Naive thymus-derived CD8-positive, alpha-beta T cell (primary cell): ENCODE measurements at places on chromosomes 7 and 10. TPM values are rescaled to one million over a fixed set of nuclear protein-coding genes. Genes with fewer than 3 reads are reported as not detected.

DNA sequence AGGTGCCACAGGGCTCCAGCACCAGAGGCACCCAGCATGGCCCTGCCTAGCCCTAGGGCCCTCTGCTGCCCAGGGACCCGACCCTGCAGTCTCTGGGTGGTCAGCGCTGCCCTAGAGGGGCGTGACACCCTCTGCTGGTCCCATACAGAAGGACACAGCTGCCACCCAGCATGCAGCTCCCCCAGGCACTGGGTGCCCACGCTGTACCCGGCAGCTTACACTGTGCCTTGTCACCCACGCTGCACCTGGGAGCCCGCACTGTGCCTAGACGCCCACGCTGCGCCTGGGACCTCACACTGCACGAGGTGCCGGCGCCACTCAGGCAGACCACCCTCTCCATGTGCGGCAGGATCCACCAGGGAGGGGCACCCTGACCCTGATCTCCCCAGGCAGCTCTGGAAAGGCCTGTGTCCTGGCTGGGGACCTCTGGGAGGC lies 55.2 kb downstream of the PWWP2B start:
- peak; percentile 32 for DNase-seq

DNA sequence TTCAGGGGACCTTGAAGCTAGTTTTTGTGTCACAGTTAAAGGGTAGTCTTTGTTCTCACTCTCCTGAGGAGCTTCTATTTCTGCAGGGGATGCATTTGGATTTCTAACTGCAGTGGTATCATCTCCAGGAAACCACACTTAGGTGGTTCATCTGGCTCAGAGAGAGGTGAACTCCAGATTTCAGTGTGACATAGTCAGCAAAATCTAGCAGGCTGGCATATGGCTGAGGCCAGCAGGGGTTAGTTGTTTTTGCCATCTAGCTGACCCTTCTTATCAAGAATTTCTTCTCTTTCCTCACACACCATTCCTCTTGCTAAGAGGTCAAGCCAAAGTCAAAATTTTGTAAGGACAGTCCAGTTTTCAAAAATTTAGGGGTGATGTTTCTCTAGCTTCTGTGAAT lies 248.2 kb downstream of the REEP3 start:
- DNase-seq: no peak

GRCh38 chr7:114819616-114820362 lies 102.1 kb upstream of the MDFIC start:
- no peak for DNase-seq

DNA sequence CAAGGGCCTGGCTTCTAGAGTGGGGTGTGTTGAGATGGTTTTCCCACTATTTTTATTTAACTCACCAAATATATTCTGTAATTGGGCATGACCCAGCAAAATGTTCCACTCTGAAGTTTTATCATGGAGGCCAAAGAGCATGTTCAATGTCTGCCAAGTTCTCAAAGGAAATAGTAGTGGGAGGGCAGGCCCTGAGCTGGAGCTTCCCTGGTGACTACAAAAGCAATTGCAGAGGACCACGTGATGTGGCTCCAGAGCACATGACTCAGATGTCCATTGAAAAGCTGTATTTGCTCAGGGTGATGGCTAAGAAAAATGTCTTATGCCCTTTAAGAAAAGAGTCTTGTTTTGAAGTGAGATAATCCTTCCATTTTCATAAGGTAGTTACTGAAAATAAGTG lies 1024.8 kb downstream of the LRMDA start:
- no peak for DNase-seq

DNA sequence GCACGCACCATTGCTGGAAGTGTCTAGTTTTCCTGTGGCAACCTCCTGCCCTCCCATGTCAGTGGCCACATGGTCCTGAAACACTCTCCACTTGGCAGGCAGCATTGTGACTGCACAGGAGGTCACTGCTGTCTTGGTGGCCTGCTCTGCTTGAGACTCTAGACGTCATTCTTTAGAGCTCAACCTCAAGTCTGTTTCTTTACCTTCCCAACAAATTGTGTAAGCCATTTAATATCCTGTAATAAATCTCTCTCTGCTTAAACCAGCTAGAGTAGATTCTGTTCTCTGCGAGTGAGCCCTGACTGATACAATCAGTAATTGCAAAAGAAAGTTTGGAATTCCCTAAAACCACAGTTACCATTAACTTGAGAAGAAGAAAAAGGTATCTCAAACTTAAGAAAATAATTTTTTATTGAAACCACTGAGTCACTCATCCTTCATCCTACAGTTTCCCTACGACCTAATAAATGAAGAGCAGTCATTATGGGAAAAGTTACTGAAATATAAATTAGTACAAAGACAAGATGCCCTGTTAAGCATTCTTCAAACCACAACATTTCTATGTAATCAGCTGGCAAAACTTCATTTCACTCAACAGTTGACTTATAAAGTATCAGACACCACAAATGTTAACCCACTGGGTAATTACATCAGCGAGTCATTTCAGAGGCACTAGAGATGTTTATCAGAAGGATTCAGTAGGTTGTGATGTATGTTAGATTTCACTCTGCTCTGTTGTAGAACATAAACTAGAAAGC lies 18.0 kb downstream of the SLC25A13 start:
- DNase-seq: no peak

- no peak for DNase-seq
These were observed 137.6 kb downstream of the C10orf105 start for GRCh38 chr10:71582019-71582418.

- DNase-seq: no peak
These were observed 1126.4 kb upstream of the GHITM start for GRCh38 chr10:83012866-83013265.

DNA sequence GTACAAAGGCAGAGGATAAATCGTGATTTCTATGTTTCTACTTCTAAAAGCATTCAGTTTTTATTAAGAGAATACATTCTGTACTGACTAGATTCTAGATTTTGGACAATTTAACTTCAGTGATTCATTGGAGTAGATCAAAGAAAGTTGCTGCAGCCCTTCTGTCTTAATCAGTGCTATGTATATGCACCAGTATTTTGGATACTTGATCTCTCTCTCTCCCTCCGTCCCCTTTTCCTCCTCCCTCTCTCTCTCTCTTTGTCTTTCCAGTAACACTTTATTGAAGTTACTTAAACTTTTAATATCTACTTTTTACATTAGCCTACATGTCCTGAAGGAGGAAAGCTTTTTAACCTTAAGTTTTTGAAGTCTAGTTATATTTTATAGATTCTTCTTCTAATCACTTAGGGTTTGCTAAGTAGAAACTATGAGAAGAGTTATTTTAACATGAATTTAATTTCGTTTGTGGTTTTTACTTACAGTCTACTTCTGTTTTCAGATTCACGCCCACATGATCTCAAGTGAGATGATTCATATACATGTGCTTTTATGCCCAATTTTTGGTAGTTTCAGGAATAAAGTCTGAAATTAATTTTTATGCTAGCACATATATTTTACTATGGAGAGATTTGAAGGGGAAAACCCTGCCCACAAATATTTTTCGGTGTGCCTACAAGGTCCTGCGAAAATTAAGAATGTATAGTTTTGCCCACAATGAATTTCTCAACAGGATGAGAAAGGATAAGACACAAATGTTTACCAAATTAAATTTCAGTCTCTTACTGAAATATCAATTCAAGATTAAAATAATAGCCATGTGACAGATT lies 9.1 kb downstream of the MDFIC start:
- no peak for DNase-seq

- DNase-seq: no peak
These were observed 272.7 kb downstream of the GFRA1 start for GRCh38 chr10:116000151-116000842.

- no peak for DNase-seq
These were observed 3.9 kb downstream of the LRWD1 start for GRCh38 chr7:102468478-102469350.

DNA sequence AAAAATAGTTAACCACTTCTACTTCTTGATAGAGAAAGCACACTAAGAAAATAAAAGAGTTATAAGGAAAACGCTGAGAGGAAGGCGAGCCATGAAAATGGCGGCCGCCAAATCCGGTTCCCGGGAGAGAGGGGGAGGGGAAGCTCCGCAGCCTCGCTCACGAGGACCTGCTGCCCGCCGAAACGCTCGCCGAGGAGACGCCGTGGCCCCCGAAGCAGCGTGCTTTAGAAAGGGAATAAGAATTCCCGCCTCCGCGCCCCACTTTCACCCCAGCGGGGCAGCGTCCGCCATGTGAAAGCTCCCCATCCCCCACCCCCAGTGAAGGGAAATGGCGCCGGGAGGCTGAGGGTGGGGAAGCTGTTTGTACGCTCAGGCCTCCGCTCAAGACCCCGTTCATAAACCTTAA lies 505 bp downstream of the HNRNPA2B1 start:
- DNase-seq: peak; percentile 69

- DNase-seq: no peak
These were observed 20.3 kb downstream of the CELF2 start for GRCh38 chr10:11037991-11038390.

DNA sequence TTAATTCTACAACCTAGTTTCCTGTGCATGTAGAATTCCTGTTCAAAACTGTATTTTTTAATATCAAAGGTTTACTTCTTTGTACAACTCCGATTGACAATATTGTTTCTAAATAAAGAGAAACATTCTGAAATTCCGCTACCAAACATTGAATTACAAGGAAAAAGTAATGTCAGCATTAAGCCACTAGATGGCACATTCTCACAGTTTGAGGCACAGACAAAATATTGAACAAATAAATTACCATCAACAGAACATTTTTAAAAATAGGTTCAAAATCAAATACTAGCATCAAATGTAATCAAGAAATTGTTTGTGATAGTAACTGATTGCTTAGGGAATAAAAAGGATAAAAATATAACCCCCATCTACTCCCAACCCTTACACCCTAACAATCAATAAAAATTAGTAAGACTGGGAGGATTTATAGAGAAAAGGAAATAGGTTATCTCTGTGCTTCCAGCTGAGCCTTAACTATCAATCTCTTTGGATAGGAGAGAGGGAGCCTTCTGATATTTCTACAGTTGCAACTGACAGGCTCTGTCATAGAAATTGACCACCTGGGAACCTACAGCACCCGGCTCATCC lies 86.6 kb upstream of the C7orf33 start:
- no peak for DNase-seq

DNA sequence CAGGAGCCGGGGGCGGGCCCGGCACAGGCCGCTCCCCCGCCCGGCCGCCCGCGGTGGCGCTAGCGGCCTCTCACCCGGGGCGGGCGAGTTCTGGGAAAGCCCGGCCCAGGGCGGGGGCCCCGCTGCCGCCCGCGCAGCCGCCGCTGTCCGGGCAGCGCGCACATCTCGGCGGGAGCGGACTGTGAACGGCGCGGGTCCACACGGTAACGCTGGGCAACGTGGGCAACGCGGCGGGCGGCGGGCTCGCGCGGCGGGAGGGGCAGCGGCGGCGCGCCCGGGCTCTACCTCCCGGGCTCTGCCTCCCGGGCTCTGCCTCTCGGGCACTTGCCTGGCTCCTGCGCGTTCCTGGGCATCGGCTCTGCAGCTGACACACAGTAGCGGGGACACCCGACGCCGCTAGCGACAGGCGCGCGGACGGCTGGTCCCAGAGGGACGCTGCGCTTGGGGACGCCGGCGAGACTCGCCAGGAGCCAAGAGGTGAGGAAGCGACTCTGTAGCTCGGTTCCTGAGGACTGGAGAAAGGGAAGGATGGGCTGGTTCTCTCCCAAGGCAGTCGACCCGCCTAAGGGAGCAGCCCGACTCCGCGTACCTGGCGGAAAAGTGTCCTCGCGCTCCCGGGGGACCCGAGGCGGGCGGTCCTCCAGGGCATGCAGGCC lies at the start of gene PLCE1:
Gene PLCE1 (plus strand): TSS at position 150 of the 656 bp plus-strand sequence. CDS start 37,116 bp downstream, outside the sequence.
- no peak for DNase-seq

- DNase-seq: no peak
These were observed 86.5 kb downstream of the RELN start for GRCh38 chr7:103902917-103903316.

DNA sequence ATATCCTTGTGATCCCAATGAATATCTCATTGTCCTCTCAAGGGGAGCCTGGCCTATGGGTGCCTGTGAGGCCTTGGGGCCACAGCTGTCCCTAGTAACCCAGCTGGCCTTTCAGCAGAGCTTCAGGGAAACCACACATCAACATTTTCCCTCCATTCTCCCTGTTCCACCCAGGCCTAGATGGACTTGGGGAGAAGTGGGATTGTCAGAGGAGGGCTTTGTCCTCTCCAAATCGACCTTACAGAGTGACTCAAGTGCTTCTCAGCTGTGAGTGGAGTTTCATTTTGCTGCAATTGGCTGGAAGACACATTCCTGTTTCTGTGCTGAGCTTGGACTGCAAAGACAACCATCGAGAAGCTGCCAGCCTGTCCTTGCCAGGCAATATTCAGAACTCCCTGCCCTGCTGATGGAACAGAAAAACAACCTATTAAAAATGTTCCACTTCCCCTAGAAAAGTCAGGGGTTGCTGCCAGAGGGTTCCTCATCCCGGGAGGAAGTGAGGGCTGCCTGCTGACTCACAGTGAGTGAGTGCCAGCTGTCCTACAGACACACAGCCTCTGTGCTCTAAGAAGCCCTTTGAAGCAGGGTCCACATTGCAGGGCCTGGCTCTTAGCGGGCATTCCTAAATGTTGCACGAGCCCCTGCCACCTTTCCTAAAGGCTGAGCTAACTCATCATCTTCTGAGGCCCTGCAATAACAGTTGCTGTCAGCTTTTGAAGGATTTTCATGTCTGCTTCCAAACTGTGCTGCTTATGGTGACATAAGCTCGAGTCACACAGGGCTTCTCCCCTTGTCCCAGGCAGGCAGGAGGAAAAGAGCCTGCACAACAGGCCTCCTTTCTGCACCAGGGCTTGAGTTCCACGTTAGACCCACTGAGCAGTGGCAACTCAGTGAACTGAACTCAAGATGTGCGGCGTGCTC lies 20.5 kb downstream of the STRA8 start:
- no peak for DNase-seq

- DNase-seq: no peak
These were observed 608.4 kb upstream of the KCND2 start for GRCh38 chr7:119664601-119665000.

DNA sequence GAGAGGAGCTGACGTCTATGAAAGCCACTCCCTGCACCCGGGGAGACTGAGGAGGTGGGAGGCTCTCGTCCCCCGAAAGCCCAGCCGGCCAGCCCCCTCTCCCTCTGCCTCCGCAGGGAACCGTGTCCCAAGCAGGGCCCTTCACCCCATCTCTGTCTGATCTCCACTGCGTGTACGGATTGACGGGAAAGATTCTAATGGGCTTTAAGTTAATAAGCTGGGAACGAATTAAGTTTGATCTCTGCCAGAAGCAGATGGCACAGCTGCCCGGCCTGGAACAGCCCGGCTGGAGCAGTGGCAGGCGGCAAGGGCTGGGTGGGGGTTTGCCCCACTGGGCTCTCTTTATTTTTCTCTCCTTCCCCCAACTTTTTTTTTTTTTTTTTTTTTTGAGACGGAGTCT lies 6.1 kb upstream of the SLC29A4 start:
- DNase-seq: no peak

- no peak for DNase-seq
These were observed 54.1 kb downstream of the ZNF248 start for GRCh38 chr10:37803269-37803668.

Gene HOGA1
- not detected for total RNA-seq

Gene CRYGN
- total RNA-seq: 0.39 TPM

Gene GPR26
- not detected for total RNA-seq

Gene ANXA8
- total RNA-seq: not detected

Gene HOXA3
- total RNA-seq: not detected

Gene COL26A1
- total RNA-seq: not detected

Gene TAF5
- 6.2 TPM for total RNA-seq

Gene KAZALD1
- total RNA-seq: not detected

Gene SRRM3
- not detected for total RNA-seq

Gene INHBA
- not detected for total RNA-seq

Gene SH2D4B
- 0.11 TPM for total RNA-seq

Gene ASB4
- not detected for total RNA-seq

Gene LOXL4
- total RNA-seq: not detected

Gene TRA2A
- 157 TPM for total RNA-seq

Gene NFE2L3
- total RNA-seq: 3.6 TPM

Gene SPDYE9
- not detected for total RNA-seq

Gene ITIH5
- total RNA-seq: not detected

Gene DNAJC2
- 43.2 TPM for total RNA-seq
